Activated effector memory CD4-positive, alpha-beta T cell treated with Interleukin-2 at 50 U/mL for 16 hours (primary cell): ENCODE measurements at places on chromosomes 7 and 10.

- no peak for DNase-seq
Measured at GRCh38 chr7:51289623-51290303, 26.8 kb downstream of the COBL start.

GRCh38 chr10:20200758-20201157 lies 384.5 kb downstream of the PLXDC2 start:
- DNase-seq, result no peak

DNA sequence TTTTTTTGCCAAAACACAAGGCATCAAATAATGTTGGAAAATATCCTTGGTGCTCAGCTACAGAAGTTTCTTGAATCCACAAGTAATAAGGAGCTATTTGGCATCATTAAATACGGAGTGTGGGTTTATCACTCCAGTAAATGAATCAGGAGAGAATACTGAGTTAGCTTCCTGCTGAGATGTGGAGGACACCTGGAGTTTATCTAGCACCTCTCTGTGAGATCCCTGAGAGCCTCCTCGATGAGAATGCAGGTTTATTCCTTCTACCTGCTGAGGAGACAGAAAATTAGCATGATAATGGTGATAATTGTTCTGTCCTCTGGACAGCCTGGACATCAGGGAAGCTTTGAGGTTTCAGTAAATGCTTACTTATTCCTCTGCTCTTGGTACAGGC lies 40.5 kb downstream of the NRG3 start:
- DNase-seq, result no peak

DNA sequence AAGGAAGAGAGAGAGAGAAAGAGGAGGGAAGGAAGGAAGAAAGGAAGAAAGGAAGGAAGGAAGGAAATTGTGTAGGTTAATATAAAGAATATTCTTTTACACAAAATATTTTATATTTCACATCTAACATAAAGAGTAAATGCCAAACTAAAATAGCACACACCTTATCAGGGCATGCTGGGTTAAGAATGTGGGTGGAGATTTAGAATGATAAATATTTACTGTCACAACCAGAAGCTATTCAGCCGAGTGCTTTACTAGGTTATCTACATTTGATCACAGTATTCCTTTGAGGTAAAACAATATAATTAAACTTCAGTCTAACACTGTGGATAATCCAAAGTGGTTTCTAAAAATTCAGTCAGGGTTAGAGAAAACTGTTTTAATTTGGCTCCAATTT lies 103.3 kb downstream of the SEMA3A start:
- DNase-seq, result no peak

- no peak for DNase-seq
Measured at GRCh38 chr10:119401671-119402395, 140.7 kb downstream of the RGS10 start.

GRCh38 chr10:97197030-97197500 lies 11.3 kb upstream of the SLIT1 start:
- DNase-seq, result no peak

GRCh38 chr7:27605689-27606269 lies 56.9 kb downstream of the HIBADH start:
- DNase-seq, result no peak
